ENCODE measurements at places on chromosomes 2 and 18.

- no peak for DNase-seq
These were observed 35.9 kb downstream of the PTGR3 start for GRCh38 chr18:75173125-75173432.

GRCh38 chr18:40751186-40751585 lies 1203.8 kb upstream of the PIK3C3 start:
- no peak for DNase-seq

GRCh38 chr2:34408100-34408499 lies 809.0 kb upstream of the FAM98A start:
- DNase-seq, result no peak

- DNase-seq, result no peak
These were observed 28.6 kb upstream of the NEMP2 start for GRCh38 chr2:190563109-190563508.

GRCh38 chr2:84038866-84039265 lies 420.2 kb downstream of the SUCLG1 start:
- no peak for DNase-seq

DNA sequence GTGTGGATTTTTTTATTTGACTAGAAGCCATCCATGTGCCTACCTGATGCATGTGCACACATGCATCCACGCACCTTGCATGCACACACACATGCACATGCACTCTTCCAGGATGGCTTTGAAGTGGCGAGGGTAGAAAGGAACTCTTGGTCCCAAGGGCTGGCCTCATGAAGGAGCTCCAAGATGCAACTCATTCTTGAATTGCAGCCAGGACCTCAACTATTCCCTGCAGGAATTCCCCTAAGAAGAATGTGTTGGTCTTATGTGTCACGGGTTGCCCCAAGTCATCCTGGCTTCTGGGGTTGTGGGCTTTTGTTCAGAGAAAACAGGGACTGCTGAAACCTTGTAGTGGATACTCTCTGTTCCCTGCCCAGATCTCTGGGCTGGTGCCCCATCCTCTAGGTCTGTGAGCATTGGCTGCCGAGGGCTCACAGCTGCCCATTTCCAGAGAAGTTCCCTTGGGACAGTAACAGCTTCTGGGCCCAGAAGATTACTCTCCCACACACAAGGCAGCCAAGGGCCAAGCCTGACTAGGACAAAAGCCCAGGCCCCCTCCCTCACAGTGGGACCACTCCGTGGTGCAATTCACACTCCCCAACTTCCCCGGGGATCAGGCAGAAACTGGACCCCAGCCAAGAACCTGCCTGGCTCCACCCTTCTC lies 137.6 kb downstream of the COPS8 start:
- no peak for DNase-seq

DNA sequence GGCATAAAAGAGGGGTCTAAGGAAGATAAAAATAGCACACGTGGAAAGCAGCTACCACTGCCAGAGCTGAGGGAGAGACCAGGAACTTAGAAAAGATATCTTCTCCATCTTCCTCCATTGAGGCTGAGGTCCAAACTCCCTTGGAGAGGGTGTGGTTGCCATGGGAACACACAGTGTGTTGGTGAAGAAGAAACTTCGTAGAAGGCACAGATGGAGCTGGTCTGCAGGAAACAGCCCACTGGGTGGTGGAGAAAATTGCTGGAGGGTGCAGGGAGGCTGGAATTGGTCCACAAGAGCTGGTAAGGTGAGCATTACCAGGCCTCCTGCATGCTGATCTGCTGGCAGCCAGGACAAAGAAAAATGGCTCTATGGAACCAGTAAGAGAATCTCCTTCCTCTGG lies 191.0 kb downstream of the HRH4 start:
- no peak for DNase-seq

- no peak for DNase-seq
These were observed 74.5 kb upstream of the PXDN start for GRCh38 chr2:1818811-1819210.

GRCh38 chr2:171247741-171248662 lies 87.3 kb upstream of the TLK1 start:
- no peak for DNase-seq

- DNase-seq, result no peak
These were observed 13.2 kb upstream of the MYO1B start for GRCh38 chr2:191231995-191232394.

GRCh38 chr2:215019085-215019484 lies 119.3 kb downstream of the ABCA12 start:
- DNase-seq, result no peak

Data from stimulated activated CD4-positive, alpha-beta T cell treated with anti-CD3 and anti-CD28 coated beads, Interleukin-12 subunit alpha, Interleukin-12 subunit beta, amount 100 ng/mL, for 24 hours (primary cell).